ENCODE measurements at places on chromosomes 7 and 10. TPM values are rescaled to one million over a fixed set of nuclear protein-coding genes. Genes with fewer than 3 reads are reported as not detected.

AGAP5 gene
- 7.0 TPM for total RNA-seq

ERV3-1 gene
- 12.5 TPM for total RNA-seq

PIP gene
- not detected for total RNA-seq

IL6 gene
- total RNA-seq = not detected

UTF1 gene
- total RNA-seq = not detected

NKX1-2 gene
- total RNA-seq = not detected

HIBADH gene
- total RNA-seq = 46.4 TPM

SLC13A4 gene
- total RNA-seq = not detected

PRKG1 gene
- 89.2 TPM for total RNA-seq

GRCh38 chr10:36116731-36117130 lies 474.6 kb upstream of the FZD8 start:
- no peak overlapping the region for H3K4me3 ChIP-seq
- peak overlapping the region; percentile 52 for H3K27ac ChIP-seq
- H3K27me3 ChIP-seq = no peaks in the 10 kb centered on the region
- peaks cover 51% of the 10 kb centered on the region for H3K4me1 ChIP-seq
- no peaks in the 10 kb centered on the region for H3K36me3 ChIP-seq

DNA sequence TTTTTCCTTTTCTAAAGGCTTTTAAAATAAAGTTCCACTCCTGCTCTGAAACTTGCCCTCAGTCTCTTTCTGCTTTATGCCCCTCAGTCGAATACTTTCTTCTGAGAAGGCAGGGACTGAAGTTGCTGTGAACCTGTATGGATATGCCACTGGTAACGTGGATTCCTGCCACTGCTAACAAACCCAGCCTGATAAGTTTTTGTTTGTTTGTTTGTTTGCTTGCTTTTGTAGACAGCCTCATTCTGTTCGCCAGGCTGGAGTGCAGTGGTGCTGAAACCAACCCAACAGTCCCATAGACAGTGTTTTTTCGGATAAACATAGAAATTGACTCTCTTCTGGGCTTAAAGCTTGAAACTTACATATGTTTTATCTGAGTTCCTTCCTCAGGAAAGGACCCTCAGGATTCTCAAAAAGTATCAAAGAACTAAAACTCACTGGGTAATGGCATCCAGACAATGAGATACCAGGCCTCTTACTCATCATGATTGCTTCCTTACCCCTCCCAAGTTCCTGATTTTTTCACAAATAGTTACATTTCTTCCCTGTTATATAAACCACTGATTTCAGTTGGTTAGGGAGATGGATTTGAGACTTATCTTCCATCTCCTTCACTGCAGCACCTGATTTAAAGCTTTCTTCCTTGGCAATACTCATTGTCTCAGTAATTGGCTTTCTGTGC lies 273.6 kb downstream of the SDHAF3 start:
- no peak overlapping the region for H3K27ac ChIP-seq
- H3K27me3 ChIP-seq = no peaks in the 10 kb centered on the region

DNA sequence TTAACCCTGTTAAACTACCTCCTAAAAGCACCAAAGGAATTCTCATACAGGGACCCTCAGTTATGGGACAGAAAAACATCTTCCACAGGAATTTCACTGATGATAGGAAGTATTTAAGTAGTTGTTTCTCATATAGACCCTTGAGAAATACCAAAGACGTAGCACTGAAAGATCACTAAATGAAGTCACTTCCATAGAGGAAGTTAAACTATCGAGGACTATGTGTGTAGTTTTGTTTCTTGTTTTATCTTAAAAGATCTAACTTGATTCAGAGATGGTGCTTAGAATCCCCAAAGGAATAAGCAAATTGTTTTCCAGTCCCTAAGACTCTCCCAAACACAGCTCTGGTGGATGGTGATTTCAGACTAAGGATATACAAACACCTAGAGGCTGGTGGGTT lies 94.8 kb upstream of the AFAP1L2 start:
- H3K27ac ChIP-seq = peak overlapping the region; percentile 72
- H3K4me1 ChIP-seq = peaks cover 35% of the 10 kb centered on the region
- DNase-seq = no peak
- no peaks in the 10 kb centered on the region for H3K36me3 ChIP-seq
- H3K4me3 ChIP-seq = no peak overlapping the region

- no peak overlapping the region for H3K27ac ChIP-seq
- H3K4me3 ChIP-seq = no peak overlapping the region
- DNase-seq = no peak
- no peaks in the 10 kb centered on the region for H3K27me3 ChIP-seq
- no peaks in the 10 kb centered on the region for H3K4me1 ChIP-seq
Measured at GRCh38 chr7:78489476-78490240, 691.1 kb downstream of the PHTF2 start.

GRCh38 chr7:137757146-137757925 lies 89.4 kb downstream of the DGKI start:
- no peak overlapping the region for H3K27ac ChIP-seq
- no peak overlapping the region for H3K4me3 ChIP-seq
- H3K4me1 ChIP-seq = no peaks in the 10 kb centered on the region

- no peaks in the 10 kb centered on the region for H3K4me1 ChIP-seq
- H3K27ac ChIP-seq = no peak overlapping the region
- H3K4me3 ChIP-seq = no peak overlapping the region
- DNase-seq = peak; percentile 88
- no peaks in the 10 kb centered on the region for H3K36me3 ChIP-seq
Measured at GRCh38 chr10:48363617-48364355, 57.3 kb downstream of the MAPK8 start.

DNA sequence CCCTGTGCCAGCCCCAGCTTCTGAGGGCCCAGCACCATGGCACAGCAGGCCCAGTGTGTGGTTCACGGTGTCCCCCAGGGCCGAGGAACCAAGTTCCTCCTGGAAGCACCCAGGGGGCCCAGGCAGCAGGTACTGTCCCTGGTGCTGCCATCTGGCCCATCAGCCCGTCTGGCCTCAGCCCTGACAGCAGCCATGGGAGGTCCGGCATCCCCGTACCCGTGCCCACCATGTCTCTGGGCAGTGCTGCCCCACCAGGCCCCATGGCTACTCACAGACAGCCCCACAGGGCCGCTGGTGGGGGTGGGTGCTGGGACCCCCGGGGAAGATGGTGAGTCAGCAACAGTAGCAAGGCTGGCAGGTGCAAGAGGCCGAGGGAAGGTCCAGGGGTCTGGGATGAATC lies 32.8 kb downstream of the STK32C start:
- no peak overlapping the region for H3K27ac ChIP-seq
- no peak overlapping the region for H3K4me3 ChIP-seq
- no peaks in the 10 kb centered on the region for H3K27me3 ChIP-seq
- DNase-seq = no peak
- H3K36me3 ChIP-seq = no peaks in the 10 kb centered on the region

GRCh38 chr7:32161708-32162107 lies 91.5 kb upstream of the PDE1C start:
- H3K27me3 ChIP-seq = no peaks in the 10 kb centered on the region
- no peaks in the 10 kb centered on the region for H3K36me3 ChIP-seq
- no peak for DNase-seq
- H3K27ac ChIP-seq = no peak overlapping the region
- H3K4me3 ChIP-seq = no peak overlapping the region
- peaks cover 3% of the 10 kb centered on the region for H3K4me1 ChIP-seq

- no peak overlapping the region for H3K27ac ChIP-seq
- H3K36me3 ChIP-seq = no peaks in the 10 kb centered on the region
- no peaks in the 10 kb centered on the region for H3K27me3 ChIP-seq
- no peaks in the 10 kb centered on the region for H3K4me1 ChIP-seq
- no peak overlapping the region for H3K4me3 ChIP-seq
Measured at GRCh38 chr10:36362257-36362656, 720.2 kb upstream of the FZD8 start.

GRCh38 chr7:55052081-55052480 lies 33.3 kb downstream of the EGFR start:
- peaks cover 51% of the 10 kb centered on the region for H3K4me1 ChIP-seq
- H3K4me3 ChIP-seq = no peak overlapping the region
- no peak overlapping the region for H3K27ac ChIP-seq
- DNase-seq = no peak
- no peaks in the 10 kb centered on the region for H3K36me3 ChIP-seq

- peaks cover 10% of the 10 kb centered on the region for H3K36me3 ChIP-seq
- H3K27me3 ChIP-seq = no peaks in the 10 kb centered on the region
- H3K27ac ChIP-seq = no peak overlapping the region
- H3K4me1 ChIP-seq = peaks cover 7% of the 10 kb centered on the region
Measured at GRCh38 chr10:104123397-104123796, 1.4 kb downstream of the SFR1 start.

DNA sequence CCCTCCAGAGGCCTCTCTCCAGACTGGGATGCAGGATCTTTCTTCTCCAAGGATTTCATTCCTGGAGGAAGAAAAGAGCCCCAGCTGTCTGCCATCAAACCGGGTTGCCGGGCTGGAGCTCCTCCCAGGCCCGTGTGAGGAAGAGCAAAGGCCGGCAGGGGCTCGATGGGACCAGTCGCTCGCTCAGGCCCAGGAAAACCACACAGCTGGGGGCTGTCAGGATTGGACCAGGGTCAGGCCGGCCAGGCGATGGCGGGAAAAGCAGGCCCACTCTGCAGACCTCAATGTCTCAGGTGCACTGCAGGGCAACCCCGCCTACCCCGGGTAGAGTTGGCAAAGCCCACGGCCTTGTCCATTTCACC lies 98.1 kb upstream of the DNAAF5 start:
- H3K4me3 ChIP-seq = no peak overlapping the region
- no peak for DNase-seq
- no peaks in the 10 kb centered on the region for H3K4me1 ChIP-seq
- H3K27me3 ChIP-seq = no peaks in the 10 kb centered on the region
- H3K36me3 ChIP-seq = no peaks in the 10 kb centered on the region

GRCh38 chr10:131071721-131072120 lies 239.8 kb downstream of the TCERG1L start:
- no peak overlapping the region for H3K4me3 ChIP-seq
- H3K4me1 ChIP-seq = no peaks in the 10 kb centered on the region
- no peak overlapping the region for H3K27ac ChIP-seq
- peaks cover 12% of the 10 kb centered on the region for H3K27me3 ChIP-seq

Measured in stomach (tissue), 19 donors.